ENCODE measurements at places on chromosomes 4 and X.

DNA sequence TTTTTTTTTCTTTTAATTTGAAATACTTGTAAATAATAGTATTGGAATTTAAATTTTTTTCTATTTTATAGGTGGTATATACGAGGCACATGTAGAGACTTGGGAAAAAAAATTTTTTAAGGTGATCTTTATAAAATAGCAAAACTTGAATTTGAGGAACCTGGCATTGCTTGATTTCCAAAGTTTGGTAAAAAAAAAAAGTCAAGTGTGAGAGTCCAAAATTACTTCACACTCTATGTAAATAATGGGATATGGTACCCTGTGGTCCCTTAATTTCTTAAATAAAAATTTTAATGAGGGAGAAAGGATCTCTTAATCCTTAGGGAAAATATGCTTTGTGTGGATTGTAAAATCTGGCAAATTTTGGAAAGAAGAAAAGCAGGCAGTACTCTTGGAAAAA, 19.0 kb downstream of the SPRY1 start:
- DNase-seq: no peak

DNA sequence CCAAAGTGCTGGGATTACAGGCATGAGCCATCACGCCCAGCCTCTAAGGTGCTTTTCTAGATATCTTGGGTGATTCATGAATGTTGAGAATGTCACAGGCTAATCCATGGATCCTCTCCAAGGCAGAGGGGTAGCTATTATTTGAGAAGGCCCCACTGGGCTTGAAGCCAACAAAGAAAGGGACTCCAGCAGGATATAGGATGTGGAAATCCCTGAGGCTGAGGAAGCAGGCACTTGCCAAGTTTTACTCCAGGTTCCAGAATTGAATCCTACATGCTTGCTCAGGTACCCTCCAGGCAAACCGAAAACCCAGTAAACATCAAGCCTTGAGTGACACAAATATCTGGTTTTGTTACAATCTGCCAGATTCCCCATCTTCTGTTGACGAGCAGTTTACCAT, 15.8 kb downstream of the NLGN3 start:
- no peak for DNase-seq

DNA sequence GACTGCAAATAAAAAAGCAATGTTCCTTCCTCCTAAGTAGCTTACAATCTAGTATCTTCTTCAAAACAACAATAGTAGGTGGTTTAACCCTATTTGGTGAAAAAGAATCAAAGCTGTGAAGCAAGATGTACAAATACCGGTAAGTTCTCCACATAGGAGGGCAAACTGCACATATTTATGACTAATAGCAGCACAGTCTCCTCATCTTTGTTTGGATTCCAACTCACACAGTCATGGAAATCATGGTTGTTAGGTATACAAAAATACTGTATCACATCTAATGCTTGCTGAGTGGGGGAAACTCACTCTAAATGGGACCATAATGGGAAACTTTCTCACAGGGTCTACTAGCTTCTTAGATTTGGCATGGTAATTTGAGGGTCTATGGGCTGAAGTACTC, 597.2 kb downstream of the INPP4B start:
- DNase-seq: no peak

GRCh38 chr4:45621971-45622370, 501.9 kb downstream of the GABRG1 start:
- DNase-seq: no peak

- DNase-seq: no peak
Measured at GRCh38 chr4:37245391-37245954, 930 bp downstream of the NWD2 start.

GRCh38 chrX:138411048-138411447, 300.5 kb downstream of the FGF13 start:
- DNase-seq: no peak
